Fibroblast of the aortic adventitia (primary cell): ENCODE measurements at places on chromosomes 4 and X.

GRCh38 chr4:135120195-135120594 is 918.6 kb upstream of the PABPC4L start:
- peak; percentile 13 for DNase-seq

DNA sequence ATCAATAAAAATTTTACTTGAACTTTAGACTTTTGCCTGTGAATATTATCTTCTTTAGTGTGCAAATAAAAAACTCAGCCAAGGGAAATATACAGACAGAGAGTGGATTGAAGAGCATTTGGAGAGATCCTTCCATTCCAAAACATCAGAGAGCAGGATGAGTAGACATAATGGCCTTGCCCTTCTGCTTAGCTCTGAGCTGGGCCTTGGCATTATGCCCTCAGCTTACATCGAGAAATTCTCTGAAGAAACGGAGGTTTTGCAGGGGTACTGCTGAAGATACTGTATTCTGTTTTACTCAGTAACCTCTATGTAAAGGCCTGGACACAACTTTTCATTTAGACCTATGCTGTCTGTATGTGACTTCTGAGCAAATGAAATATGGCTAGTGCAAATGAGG is 317.4 kb downstream of the STIM2 start:
- DNase-seq, result peak; percentile 42

GRCh38 chr4:137703195-137703594 is 170.9 kb upstream of the PCDH18 start:
- peak; percentile 42 for DNase-seq

DNA sequence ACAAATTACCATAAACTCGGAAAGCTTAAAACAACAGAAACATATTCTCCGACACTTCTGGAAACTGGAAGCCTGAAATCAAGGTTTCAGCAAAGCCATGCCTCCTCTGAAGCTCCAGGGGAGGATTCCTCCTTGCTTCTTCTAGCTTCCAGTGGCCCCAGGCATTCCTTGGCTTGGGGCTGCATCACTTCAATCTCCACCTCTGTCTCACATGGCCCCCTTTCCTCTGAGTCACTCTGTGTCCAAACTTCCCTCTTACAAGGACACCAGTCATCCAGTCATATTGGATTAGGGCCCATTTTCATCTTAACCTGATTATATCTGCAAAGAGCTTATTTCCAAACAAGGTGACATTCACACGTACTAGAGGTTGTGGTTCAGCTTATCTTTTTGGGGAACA is 17.3 kb downstream of the PARM1 start:
- no peak for DNase-seq

- no peak for DNase-seq
Measured at GRCh38 chr4:140253556-140254027, 99.6 kb upstream of the MAML3 start.
